Pons (tissue), 1 donor: ENCODE measurements at places on chromosomes 16 and 17.
A peak's percentile ranks its signal among the peaks of the same experiment; 100 is the strongest.

- peak; percentile 19 for DNase-seq
Measured at GRCh38 chr16:59210955-59211541, 476.9 kb upstream of the GOT2 start.

GRCh38 chr16:17465460-17465859 is 5.3 kb downstream of the XYLT1 start:
- DNase-seq = no peak

DNA sequence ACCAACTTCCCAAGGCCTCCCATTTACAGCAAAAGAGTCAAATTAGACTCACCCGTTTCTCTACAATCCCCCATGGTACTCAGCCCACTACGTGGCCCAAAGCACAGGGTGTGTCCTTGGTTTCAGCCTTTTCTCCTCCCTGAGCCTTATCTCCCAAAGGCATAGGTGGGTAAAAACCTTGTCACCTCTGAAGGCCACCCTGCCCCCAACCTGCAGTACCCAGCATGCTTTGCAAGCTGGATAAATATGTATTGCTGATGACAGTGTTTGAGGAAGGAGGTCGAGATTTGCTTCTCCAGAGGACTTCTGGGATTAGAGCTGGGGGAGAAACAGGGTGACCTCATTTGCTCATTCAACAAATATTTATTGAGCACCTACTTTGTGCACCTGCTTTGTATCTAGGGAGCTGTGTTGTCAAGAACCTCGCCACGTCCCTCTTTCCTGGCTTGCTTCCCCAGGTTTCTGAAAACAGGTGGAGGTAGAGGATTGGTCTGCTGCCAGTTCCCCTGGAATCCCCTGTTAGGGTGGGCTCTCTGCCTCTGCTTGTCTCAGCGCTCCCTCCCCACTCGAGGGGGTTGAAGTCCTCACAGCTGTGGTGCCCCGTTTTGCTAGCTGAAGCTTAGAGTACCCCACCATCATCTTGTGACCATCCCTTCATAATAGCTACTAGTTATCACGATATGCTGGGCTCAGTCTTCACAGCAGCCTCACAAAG is 3.0 kb downstream of the LASP1 start:
- DNase-seq = no peak

GRCh38 chr16:17325476-17326143 is 145.2 kb downstream of the XYLT1 start:
- no peak for DNase-seq

GRCh38 chr17:34755981-34756636 is 176.7 kb downstream of the TMEM132E start:
- DNase-seq = no peak

GRCh38 chr17:28912281-28912937 is 9.5 kb upstream of the DHRS13 start:
- no peak for DNase-seq

DNA sequence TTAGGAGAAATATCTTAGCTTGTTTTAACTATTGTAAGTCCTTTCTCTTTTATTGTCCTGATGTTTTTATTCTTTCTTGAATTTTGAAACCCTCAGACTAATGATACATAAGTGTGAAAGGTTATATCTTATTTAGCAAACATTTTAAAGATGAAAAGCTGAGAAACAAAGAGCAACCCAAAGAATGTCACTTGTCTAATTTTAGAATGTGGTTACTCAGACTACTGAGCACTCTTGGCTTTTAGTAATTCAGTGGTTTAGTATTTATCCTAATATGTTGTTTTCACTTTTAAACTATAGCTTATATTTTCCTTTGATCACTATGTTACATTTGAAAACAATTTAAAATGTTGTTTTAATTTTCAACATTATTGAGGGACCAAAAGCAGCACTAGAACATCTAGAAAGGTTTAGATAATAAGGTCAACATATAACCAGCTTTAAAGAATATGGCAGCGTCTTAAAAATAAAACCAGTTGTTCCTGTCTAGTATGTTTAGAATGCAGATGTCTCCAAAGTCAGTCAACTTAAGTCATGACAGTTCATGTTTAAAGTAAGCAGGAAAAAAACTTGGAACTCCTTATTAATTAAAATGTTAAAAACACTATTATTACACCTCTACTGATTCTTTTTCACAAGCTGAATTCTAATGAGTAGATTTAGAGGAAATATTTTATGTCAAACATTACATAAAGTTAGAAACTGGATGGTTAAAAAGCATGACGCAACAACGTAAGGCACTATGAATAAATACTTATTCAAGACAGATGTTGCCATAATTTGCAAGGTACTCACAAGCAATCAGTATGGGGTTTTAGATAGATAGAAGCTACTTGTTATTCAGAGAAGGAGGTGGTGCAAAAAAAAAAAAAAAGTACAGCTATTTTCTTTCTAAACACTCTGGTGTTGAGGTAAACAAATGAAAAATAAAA is 2.4 kb downstream of the MBTD1 start:
- DNase-seq = no peak

DNA sequence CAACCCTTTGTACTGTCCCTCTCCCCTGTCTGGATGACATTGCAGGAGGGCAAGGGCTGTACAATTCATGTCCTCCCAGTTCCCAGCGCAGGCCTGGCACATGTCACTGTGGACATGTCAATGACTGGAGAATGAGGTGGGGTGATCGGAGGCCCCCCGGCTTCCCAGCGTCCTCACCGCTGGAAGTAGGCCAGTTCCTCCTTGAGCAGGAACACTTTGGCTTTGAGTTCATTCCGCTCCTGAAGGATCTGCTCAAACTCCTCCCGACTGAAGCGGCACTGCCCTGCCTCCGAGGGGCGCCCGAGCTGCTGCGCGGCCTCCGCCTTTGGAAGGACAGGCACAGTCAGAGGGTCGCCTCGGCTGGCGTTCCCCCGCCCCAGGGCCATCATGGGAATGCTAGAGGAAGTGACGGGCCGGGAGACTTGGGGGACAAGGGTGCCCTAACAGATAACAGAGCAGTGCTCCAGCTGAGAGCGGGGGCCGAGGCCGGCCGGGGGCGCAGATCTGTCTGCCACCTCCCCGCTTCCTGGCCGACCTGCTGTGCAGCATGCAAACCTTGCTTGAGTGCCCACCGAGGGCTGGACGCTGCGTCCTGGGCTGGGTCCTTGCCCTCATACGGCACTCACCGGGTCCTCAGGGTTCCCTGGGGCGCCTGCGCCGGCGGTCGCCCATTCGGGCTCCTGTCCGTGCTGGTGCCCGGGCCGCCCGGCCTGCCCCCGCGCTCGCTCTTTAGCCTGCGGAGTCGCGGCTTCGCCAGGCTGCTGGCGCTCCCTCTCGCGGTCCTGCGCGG is 1.3 kb downstream of the RILP start:
- DNase-seq = no peak

- no peak for DNase-seq
Measured at GRCh38 chr17:27668488-27668823, 37.5 kb downstream of the LGALS9 start.

- DNase-seq = no peak
Measured at GRCh38 chr16:66928702-66929388, 3.5 kb upstream of the RRAD start.
